NCI-H1092 (cell line): ENCODE measurements at places on chromosomes 5 and 9.

DNA sequence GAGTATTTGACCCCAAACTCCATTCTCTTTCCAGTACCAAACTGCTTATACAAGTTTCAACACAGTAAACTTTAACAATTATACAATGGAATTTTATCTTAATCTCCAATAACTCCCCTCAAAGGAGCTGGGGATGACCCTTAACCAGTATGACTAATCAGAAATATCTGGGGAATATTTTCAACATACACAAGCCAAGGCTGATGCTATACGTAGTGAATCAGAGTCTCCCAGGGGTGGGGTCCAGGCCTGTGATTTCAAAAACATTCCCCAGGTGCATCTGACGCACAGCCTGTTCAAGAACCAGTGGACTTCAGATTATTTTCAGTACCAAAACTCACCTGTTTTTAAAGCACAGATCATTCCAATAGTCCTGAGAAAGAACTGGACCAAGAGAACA is 11.8 kb upstream of the SEMA5A start:
- no peak for DNase-seq

GRCh38 chr9:132200706-132201105 is 38.8 kb downstream of the NTNG2 start:
- no peak for DNase-seq

DNA sequence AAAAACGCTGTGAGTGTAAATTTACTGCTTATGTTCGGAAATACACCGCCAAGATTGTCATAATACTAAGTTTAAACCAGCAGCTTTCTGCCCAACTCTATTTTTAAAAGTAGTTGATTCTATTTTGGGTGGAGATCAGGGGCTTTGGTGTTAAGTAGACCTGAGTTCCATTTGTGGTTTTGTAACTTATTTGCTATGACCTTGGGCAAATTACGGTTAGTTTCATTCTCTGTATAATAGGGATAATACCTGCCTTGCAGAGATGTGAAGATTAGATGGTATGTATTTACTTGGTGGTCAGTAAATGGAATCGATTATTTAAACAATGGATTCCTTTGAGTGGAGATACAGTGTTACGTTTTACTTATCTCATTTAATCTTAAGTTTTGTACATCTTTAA is 1.6 kb downstream of the RAD23B start:
- DNase-seq: no peak

DNA sequence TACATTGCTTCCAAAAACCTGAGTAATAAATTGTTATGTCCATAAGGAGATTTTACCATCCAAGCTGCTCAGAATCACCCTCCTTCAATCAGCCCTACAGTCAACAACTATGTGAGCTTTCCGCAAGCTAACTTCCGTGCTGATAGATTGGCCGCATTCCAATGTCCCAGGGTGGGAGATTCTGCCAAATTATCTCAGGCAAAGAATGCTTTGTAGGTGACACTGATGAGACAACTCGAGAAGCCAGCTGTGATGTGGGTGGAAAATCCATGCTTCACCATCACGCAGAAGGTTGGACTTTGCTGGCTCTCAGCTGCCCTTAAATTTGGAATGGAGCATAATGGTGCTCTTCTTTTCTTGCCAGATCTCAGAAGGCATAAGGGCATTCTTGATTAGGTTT is 44.9 kb upstream of the HCN1 start:
- no peak for DNase-seq

DNA sequence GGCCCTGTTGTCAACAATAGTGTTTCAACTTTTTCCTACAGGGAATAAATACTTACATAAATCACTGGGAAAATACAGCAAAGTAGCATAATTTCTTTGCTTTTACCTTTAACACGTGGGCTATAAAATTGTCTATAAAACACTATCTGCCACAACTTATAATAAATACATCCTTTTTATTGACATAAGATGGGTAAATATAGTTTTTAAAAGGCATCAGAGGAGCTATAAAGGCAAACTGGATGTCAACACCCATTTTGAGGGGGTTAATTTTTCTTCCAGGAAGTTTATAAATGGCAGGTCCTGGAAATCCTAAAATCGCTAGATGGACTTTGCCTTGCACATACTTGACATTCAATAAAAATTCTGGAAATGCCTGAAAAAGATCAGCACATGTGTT is 358.0 kb downstream of the PDE4D start:
- no peak for DNase-seq

GRCh38 chr5:135974021-135974600 is 19.3 kb upstream of the LECT2 start:
- no peak for DNase-seq
